ENCODE measurements at places on chromosomes 6 and 20.

GRCh38 chr6:110331390-110331789 lies 26.8 kb downstream of the METTL24 start:
- DNase-seq = no peak

DNA sequence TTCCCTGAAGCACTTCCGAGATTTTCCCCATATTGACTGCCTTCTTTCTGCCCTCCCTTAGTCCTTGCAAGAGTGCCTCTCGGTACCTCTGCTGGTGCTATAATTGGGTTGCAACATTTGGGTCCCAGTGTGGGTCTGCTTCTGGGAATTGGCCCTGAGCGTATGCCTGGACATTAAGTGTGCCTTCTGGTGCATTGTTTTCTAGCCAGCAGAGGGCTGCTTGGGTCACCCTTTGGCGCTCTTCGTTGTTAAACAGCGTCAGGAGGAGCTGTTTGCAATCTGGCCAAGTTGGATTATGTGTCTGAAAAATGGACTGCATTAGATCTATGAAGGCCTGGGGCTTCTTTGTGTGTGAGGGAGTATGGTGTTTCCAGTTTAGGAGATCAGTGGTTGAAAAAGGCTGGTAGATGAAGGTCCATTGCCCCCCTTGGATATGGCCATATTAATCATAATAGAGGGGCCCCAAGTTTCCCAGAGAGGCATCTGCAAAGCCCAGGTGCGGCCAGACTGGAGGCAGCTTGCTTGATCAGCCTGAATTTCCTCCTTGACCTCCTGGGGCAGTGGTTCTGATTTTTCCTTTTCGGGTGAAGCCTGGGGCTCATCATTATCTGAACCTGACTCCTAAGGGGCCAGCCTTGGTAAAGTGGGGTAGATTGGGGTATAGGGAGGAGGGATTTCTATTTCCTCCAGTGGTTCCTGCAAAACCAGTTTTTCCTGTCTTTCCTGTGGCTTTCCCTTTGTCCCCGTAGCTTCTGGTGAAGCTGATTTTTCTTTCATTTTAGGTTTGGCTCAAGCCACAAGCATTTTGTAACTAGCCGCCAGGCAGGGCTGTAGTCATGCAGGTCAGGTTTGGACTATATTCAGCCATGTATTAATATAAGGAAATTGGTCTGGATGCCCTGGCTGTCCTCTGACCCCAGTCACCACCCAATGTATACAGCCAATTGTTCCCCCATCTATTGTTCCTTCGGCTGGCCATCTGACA lies 85.4 kb upstream of the GPR6 start:
- peak; percentile 27 for DNase-seq

- DNase-seq = no peak
These were observed 107.9 kb upstream of the NXT1 start for GRCh38 chr20:23242556-23243180.

GRCh38 chr6:108575905-108576494 lies 15.3 kb downstream of the FOXO3 start:
- no peak for DNase-seq

- no peak for DNase-seq
These were observed 16.4 kb downstream of the RNF217 start for GRCh38 chr6:124978451-124979293.

DNA sequence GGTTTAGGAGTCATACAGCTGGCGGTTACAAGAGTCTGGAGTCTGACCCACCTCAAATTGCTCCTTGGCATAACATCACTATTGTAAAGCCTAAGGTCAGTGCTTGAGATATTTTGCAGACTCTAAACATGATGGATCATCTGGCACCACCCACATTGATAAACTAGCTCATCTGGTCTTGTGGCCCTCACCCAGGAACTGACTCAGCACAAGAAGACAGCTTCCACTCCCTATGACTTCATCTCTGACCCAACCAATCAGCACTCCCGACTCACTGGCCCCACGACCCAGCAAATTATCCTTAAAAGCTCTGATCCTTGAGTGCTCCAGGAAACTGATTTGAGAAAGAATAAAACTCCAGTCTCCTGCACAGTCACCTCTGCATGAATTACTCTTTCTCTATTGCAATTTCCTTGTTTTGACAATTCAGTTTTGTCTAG lies 115.9 kb downstream of the CD24 start:
- DNase-seq = peak; percentile 79

GRCh38 chr20:13356591-13356990 lies 135.5 kb downstream of the ISM1 start:
- no peak for DNase-seq

DNA sequence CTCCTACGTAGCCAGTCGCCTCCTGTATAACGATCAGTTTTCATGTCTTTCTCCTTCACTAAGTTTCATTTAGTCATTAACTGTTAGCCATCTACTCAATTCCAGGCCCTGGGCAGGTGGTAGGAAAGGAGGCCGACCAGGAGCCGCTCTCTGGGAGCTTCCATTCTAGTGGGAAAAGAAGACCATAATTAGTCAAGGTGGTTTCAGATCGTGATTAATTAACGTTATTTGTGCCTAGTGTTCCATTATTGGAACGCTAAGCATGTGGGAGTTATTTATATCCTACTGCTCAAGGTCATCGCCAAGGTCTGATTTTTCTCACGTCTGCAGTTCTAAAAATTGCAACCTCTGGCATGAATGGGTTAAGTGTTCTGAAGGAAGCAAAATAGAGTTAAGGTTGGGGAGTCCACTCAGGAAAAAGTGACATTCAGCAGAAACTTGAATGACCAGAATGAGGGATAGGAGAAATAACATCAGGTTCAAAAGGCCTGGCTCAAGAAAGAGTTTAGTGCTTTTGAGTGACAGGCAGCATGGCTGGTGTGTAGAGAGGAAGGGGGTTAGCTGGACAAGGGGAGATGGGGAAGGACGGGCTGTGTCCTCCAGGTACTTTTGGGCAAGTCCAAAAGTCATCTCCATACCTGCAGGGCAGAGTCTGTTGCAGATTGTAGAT lies 812 bp downstream of the SLC9A8 start:
- no peak for DNase-seq

DNA sequence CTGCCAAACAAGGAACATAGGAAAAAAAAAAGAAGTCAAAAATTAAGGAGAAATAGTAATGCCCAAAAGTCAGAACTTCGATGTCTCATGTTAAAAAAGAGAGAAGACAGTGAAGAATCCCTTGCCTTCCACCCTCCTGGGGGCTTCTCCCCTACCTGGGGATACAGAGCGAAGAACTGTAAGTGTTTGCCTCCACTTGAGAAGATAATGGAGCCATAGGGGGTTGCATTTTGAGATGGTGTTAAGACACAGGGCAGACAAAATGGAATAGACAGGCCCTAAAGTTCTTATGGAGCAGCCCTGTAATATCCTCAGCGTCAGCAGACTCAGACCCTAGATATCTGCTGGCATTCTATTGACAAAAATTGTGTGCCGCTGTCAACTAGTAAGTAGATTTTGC lies 222.2 kb upstream of the MAP3K7 start:
- no peak for DNase-seq

DNA sequence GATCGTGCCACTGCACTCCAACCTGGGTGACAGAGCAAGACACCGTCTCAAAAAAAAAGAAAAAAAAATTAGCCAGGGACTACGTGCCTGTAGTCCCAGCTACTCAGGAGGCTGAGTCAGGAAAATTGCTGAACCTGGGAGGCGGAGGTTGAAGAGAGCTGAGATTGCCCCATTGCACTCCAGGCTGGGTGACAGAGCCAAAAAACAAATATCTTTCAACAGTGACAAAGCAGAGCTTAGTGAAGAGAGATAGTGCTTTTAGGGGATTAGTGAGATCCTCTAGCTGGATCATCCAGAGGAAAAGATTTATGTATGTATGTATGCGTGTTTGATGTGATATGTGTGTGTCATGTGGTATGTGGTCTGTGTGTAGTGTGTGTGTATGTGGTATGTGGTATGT lies 56.6 kb downstream of the IL22RA2 start:
- DNase-seq = no peak

GRCh38 chr6:32056254-32056653 lies 18.0 kb downstream of the CYP21A2 start:
- no peak for DNase-seq

- DNase-seq = no peak
These were observed 315.7 kb upstream of the ECI2 start for GRCh38 chr6:4451081-4451480.

DNA sequence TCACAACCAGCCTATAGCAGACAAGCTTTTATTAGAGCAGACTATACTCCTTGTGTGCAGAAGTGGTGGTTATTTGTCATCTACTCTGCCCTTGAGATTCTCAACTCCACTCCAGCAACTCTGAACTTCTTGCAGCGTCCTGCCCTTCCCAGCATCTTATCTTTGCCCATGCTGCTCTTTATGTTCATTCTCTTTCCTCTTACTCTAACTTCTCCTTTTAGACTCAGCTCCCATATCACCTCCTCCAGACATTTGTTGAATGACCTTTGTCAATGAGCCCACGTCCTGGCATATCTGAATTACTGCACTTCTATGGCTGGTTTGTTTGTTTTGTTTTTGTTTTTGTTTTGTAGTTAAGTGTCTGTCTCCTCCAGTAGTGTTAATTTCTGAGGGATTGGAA lies 81.2 kb downstream of the KCNQ5 start:
- DNase-seq = no peak

DNA sequence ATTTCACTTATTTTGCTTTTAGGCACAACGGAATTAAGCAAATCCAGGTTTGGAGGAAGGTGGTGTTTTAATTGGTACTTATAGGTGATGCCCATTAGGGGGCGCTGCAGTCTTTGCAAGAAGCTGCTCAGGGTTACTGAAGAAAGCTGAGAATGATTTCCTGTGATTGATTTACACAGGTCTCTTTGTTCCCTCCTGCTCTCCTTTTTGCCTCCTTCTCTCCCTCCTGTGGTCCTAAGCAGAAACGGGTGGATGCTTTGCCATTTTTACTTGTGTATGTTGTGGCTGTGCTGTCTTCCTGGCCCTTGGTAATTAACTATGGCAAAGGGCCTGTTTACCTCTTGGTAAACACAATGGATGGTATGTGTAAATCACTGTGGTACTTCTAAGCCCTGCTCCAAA lies 97.8 kb downstream of the ANKS1A start:
- peak; percentile 84 for DNase-seq

DNA sequence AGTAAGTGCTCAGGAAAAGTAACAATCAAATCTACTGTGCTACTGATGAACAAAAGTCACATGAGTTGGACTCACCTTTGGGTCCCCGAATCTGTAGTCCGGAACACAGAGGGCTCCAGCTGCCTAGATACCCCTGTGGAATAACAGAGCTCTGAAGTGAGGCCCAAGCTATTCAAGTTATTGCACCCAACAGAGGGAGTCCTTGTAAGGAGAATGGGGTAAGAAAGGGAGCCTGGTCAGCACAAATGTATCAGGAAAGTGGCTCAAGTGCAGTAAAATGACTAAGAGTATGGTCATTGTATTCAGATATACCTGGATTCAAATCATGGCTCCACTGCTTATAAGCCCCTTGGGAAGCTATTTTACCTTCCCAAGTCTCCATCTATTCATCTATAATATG lies 20.9 kb downstream of the EDN1 start:
- no peak for DNase-seq

- DNase-seq = no peak
These were observed 126.5 kb upstream of the CDYL start for GRCh38 chr6:4649728-4650127.

DNA sequence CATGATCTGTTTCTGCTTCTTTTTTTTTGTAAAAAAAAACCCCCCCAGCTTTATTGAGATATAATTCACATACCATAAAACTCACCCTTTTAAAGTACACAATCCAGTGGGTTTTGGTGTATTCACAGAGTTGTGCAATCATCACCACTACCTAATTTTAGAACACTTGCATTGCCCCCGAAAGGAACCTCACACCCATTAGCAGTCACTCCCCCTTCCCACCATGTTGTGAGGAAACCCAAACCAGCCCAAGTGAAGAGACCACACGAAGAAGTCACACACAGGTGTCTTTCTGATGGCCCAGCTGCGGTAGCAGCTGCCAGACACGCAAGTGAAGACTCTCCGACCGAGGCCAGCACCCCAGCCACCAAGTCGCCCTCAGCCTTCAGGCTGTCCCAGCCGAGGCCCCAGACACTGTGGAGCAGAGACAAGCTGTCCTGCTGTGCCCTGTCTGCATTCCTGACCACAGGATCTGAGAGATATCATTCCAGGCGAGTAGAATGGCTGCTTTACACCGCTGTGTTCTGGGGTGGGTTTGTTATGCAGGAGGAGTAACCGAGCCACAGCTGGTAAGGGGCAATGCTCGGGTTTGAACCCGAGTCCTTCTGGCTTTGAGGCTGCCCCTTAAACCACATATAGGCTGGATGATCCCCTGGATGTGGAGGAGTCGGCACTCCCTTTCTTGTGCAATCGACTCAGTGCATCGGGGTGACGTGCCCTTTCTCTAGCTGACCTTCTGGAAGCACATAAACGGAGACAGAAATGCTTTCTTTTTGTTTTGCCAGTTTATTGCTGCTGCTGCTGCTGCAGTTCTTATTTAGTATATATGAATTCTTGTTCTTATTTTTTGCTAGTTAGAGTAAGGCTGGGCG lies 59.1 kb upstream of the PTPN1 start:
- peak; percentile 91 for DNase-seq

DNA sequence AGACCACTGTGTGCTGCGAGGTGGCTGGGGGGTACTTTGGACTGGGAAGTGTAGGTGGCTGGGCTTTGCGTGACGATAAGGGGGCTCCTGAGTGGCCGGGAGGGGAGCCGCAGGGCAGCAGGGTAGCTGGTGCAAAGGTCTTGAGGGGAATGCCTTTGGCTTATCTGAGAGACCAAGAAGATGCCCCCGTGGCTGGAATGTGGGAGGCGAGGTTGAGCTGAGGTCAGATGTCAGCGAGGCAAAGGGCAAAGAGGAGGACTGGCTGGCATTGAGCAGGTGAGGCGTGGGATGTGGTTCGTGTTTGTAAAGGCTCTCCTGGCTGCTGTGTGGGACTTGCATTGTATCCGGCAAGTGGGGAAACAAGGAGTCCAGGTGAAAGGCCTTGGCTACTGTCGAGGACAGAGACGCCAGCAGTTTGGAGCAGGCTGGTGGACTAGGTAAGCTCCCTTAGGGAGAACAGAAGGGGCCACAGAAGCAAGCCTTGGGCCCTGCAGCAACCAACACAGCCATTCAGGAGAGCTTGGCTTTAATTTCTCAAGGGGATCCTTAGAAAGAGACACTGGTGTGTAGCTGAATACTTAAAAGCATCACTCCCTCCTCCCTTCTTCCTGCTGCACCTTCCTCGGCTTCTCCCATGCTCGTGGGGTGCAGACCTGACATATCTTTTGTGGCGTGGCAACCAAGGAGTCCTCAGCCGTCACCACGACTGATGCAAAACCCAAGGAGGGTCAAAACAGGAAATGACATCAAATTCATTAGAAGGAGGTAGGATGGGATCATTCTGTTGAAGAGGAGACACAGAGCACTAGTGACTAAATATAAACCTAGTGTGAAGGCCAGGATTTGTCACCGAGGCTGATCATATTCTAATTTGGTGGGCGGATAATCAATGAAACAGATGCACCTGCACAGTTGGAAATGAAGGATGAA lies 53.5 kb upstream of the ERVFRD-1 start:
- no peak for DNase-seq

DNA sequence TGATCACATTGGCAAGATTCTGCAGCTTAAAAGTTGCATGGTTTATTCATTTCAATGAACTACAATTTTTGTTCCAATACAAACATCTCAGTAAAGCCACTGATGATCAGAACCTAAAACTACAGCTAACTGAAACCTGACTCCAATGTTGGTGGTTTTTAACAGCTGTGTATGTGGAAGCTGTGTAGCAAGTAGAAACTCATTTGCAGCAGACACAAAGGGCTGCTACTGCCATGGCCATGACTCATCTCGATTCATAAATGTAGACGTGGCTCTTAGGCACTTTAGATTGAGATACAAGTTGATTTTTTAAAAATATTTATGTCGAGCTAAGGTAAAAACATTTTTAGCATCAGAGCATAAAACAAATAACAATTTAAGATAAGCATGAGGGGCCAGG lies 19.5 kb upstream of the MAP3K4 start:
- DNase-seq = peak; percentile 8

- no peak for DNase-seq
These were observed 34.4 kb upstream of the RNF217 start for GRCh38 chr6:124927806-124928205.

All from umbilical cord (tissue), 2 donors.